SJSA1 (cell line): ENCODE measurements at places on chromosomes 3 and 15.

GRCh38 chr3:184354121-184354728 is 7.2 kb downstream of the CLCN2 start:
- peak; percentile 66 for DNase-seq

GRCh38 chr15:91947683-91948608 is 94.4 kb downstream of the SLCO3A1 start:
- no peak for DNase-seq

DNA sequence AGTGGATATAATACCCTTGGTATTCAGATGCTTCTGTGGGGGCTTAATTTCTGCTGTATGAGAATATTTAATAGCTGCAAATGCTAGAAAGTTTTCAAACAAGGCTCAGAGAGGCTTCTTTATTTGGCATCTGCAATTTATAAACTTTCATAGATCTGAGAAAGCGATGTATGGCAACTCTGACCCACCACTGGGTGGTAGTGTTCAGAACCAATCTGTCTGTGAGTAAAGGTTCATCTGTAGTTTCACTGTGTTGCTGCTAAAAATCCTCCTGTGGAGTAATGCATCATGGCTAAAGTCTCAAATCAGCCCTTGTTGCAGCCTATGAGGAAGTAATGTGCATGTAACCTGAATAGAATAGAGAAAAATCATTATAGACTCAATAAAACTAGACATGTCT is 47.4 kb downstream of the CLSTN2 start:
- no peak for DNase-seq

GRCh38 chr15:38354315-38354929 is 99.5 kb upstream of the FAM98B start:
- peak; percentile 57 for DNase-seq

GRCh38 chr15:67280217-67280616 is 25.6 kb downstream of the IQCH start:
- DNase-seq = no peak

- no peak for DNase-seq
Measured at GRCh38 chr3:177135841-177136492, 61.3 kb downstream of the TBL1XR1 start.

DNA sequence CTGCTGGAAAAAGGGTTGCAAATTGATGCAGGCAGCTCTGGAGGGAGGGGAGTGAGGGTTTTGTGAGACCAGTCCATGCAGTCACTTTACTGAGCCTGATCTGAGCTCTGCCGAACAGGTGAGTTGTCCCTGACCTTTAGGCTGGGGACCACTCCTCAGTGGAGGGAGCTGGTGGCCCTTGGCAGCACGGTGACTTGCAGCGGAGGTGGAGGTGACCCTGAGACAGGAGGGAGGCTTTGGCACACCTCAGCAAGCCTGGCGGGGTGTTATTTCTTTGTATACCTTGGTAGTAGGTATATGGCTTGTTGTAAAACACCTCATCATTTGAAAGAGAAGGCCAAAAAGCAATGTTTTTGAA is 43.5 kb downstream of the FGD5 start:
- DNase-seq = no peak

GRCh38 chr15:42523331-42523730 is 25.3 kb downstream of the LRRC57 start:
- no peak for DNase-seq

- DNase-seq = no peak
Measured at GRCh38 chr3:126311338-126311978, 45.8 kb downstream of the KLF15 start.

- DNase-seq = peak; percentile 92
Measured at GRCh38 chr3:126782536-126782935, 78.5 kb downstream of the CHCHD6 start.

GRCh38 chr3:36743826-36744225 is 20.5 kb downstream of the DCLK3 start:
- no peak for DNase-seq

- no peak for DNase-seq
Measured at GRCh38 chr15:94670438-94671034, 439.2 kb downstream of the MCTP2 start.

DNA sequence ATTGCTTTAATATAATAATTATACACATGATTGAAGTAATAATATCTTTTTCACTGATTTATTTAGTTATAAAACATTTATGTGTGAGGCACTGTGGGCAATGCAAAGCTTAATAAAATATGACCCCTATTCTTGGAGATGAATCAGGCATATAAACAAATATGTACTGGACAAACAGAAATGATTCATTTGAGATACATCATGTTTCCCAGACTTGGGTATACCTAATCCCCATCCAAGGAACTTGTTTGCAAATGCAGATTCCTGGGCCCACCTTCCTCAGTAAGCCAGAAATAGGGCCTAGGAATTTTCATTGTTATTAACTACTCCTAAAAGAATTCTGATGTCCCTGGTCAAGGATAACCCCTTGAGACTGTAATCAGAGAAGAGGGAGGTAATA is 184.2 kb downstream of the CHL1 start:
- DNase-seq = no peak

- DNase-seq = no peak
Measured at GRCh38 chr3:131047582-131047981, 20.9 kb downstream of the NEK11 start.

DNA sequence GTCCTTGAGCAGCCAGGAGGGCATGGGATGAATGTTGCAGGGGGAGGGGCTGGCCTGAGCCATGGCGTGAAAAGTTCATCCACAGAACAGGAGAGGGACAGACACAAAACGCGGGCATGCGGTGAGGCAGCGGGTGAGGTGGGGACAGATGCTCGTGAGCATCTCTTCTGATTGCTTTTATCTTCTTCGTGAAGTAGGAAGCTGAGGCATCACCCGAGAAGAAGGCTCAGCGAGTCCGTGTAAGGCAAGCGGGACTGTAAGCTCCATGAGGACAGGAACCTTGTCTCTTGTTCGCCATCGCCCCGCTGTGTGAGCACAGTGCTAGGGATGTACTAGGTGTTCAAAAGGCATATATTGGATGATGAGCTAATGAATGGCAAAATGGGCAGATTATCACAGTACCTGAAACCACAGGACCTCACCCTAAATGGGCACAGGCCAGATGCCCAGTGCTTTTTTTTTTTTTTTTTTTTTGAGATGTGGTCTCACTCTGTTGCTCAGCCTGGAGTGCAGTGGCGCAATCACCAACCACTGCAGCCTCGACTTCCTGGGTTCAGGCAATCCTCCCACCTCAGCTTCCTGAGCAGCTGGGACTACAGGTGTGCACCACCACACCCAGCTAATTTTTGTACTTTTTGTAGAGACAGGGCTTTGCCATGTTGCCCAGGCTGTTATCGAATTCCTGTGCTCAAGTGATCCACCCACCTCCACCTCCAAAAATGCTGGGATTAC is 46.8 kb downstream of the CPN2 start:
- no peak for DNase-seq

- no peak for DNase-seq
Measured at GRCh38 chr3:51703068-51703760, 3.7 kb upstream of the GRM2 start.

GRCh38 chr3:143216709-143217182 is 97.2 kb downstream of the CHST2 start:
- DNase-seq = no peak

GRCh38 chr3:85632921-85633320 is 674.1 kb downstream of the CADM2 start:
- no peak for DNase-seq

DNA sequence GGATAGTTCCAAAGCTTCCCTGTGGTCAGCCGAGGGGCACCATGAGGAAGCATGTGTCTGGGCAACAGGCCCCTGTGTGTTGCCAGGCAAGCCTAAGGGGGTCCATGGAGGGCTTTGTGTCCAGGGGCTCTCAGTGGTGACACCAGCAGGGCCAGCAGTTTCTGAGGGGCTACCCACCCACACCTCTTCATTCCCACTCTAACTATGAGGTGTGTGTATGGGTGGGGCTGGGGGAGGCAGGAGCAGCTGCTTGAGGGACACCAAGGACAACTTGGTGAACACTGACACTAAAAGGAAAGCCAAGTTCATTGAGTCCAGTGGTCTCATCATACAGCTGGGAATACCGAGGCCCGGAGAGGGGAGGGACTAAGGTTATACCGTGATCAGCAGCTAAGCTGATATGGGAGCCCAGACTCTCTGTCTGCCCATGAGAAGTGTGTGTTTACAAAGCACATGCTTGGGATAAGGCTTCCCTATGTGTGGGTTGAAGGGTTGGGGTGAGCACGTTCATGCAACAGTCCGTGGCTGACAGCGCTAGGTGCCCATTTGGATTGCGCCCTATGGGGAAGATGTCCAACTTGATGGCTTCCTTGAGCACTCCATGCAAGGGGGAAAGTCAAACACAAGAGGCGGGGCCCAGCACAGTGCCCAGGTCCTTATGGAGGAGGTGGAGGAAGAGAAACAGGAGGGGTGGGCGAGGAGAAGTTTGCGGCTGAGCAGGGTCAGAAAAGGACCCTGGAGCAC is 34.8 kb upstream of the CHRNB4 start:
- no peak for DNase-seq

DNA sequence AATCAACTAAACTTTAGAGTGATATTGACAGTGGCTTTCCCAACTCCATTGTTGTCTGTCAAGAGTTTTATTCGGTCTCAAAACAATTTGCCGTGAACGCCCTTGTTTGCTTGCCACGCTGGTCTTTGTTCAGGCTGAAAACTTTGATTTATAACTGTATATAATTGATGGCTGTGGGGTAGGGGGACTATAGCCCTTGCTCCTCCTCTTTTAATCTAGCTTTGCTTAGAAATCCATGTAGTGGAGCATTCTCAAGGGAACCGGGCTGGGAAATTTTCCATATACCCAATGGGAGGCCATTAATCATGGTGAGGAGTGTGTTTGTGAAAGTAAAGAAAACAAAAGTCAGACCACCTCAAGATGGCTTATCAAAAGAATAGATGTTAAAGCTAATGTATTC is 339.8 kb upstream of the RARB start:
- no peak for DNase-seq

DNA sequence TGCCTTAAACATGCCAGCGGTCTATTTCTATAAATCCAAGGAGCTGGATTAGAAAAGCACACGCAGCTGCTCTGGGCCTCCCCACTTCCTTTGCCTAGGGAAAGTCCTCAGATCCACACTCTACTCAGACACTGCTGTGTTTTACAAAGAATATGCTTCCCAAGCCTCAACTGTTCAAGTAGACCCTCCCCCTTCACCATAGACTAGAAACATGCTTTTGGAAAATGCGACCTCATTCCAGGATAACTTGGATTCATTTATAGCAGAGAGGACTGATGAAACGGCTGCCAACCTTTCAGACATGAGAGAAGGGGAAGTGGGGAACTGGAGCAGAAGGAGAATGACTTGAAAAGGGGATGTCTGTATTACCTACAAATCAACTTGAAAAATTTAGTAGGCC is 64.0 kb downstream of the P3H2 start:
- no peak for DNase-seq

- no peak for DNase-seq
Measured at GRCh38 chr3:72070005-72070404, 285.1 kb upstream of the PROK2 start.

- no peak for DNase-seq
Measured at GRCh38 chr3:183563536-183563874, 8.0 kb upstream of the KLHL6 start.

DNA sequence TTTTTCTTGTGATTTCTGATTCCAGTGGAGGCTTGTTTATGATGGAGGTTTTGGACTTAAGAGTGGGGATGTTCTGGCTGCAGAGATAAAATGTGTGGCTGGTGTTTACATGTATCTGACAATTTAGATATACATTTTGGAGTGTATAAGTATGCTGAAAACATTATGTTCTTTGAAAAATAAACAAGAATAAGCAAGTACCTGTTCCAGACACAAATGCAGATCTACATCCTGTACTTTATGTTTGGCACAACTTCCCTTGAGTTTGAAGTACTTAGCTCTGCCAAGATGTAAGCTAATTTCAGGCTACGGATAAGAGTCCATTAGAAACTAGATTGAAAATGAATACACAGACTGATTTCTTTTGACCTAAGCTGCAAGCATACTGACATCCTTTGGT is 277.2 kb downstream of the CHST2 start:
- no peak for DNase-seq

GRCh38 chr15:72980661-72981060 is 71.6 kb upstream of the NEO1 start:
- no peak for DNase-seq

- DNase-seq = no peak
Measured at GRCh38 chr3:180594631-180595558, 7.1 kb upstream of the TTC14 start.

DNA sequence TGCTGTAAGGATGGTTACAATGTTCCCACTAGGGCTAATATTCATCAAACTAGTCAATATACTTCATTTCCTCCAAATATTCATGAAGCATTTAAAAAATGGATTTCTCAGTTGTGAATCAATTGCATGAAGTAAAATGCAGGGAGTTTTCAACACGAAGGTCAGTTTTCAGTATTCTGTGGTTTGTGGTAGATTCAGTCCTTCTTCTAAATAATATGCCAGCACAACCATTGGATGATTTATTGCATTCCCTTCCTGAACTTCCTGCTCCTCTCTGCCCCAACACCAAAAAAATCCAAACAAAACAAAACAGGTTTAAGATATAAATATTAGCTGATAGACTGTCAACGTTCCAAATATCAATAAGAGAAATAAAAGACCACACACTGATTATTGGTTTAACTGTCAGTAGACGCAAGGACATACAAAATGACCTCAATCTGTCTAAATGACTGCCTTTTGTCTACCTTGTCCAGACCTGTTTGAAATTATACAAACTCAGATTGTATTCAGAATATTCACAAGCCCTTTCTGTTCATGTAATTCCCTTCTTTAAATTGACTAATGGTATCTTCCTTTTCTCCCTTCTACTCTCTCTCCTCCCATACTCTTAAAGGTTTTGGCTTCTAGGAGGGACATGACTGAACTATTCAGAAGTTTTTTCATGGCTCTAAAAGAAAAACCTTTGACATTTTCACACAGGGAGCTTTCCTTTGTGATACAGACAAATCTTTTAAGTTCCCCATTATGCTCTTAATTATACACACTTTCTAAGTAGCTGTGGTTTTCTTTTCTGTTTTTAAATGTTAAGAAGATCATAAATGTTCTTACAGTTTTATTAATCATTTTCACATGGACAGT is 92.6 kb upstream of the STT3B start:
- DNase-seq = no peak

DNA sequence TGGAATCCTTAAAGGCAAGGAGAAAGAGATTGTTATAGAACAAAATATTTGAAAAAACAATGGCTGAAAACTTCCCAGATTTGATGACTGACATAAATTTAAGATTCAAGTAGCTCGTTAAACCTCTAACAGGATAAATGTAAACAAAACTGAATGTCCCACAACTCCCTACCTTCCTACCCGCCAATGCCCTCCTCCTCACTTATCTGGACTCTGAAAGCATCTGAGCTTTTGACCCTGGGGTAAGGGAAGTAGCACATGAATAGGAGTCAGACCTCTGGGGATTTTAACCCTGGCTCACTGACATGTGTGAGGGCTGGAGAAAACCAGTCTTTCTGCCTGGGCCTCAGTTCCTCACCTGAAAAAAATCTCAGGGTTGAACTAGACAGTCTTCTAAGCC is 26.9 kb downstream of the CYP19A1 start:
- no peak for DNase-seq
